CD4-positive, alpha-beta T cell treated with Interferon alpha-2 for 1 hour (primary cell): ENCODE measurements at places on chromosomes 5 and 9.
A peak's percentile ranks its signal among the peaks of the same experiment; 100 is the strongest.

GRCh38 chr9:136653323-136654079, 9.2 kb upstream of the EGFL7 start:
- DNase-seq: no peak

- no peak for DNase-seq
Observed at GRCh38 chr9:104090578-104090977, 3.5 kb upstream of the SMC2 start.

DNA sequence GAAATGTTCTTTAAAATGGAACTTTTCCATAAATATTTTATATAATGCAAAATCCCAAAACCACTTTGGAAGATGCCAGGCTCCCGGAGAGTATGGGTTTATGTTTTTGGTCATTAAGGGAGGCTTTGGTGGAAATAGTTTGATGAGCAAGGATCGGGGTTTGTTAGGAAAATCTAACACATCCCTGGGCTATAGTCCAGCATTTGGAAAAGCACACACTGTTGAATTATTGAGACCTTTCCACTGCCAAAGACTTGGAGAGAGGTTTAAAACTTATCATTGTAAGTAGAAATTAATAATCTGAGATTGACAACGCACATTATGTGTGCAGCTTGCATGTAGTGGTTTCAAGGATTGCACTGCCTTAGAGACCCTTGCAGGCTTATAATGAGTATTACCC, 156.3 kb downstream of the PARP8 start:
- no peak for DNase-seq

DNA sequence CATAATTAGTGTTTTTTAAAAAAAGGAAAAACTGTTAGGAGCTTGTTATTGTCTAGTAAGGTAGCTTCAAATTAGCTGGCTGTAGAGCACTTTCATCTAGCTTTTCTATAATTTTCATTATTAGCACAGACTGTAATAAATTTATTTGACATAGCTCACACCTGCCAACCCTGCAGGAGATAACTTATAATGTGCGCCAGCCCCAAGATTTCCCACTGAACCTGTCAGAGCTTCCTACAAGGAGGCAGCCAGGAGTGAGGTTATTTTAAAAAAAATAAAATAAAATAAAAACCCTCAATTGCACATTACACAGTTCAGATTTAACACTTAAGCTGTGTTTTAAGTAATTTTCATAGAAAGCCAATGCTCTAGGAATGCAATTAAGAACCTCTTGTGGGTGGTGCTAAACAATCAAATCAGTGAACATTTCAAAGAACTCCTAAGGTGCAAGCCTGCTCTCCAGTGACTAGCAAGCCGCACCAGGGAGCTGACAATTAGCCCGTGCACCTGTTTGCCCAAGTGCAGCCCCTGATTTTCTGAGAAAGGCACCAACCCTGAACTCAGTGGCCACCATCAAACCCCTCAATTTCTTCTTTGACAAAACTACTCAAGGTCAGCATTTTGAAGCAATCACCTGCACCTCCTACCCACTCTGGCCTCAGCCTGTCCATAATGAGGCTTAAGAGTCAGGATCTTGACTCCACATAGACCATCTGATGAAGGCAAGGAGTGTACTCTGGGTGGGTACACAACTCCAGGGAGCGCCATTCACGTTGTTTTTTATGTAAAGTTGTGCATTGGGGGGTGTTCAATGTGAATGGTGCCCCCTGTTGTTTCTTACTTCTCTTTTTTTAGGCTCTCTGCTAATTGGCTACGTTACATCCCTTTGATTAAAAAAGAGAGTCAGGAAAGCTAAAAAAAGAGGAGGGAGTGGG, 385.3 kb upstream of the WWC1 start:
- no peak for DNase-seq

DNA sequence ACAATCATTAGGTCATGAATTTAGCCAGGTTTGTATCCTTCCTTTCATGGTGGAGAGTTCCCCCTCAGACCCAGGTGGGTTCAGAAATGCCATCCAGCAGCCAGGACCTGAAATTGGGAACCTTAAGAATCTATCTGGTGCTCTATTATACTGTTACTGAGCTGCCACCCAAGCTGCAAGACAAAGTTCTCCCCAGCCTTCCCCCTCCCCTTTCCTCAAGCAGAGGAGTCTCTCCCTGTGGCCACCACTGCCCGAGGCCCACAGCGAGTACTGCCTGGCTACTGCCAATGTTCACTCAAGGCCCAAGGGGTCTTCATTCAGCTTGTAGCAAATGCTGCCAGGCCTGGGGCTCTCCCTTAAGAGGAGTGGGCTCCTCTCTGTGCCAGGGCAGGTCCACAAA, 133.8 kb downstream of the TMEM38B start:
- DNase-seq: no peak

GRCh38 chr9:134314039-134314949, 12.0 kb upstream of the RXRA start:
- no peak for DNase-seq

DNA sequence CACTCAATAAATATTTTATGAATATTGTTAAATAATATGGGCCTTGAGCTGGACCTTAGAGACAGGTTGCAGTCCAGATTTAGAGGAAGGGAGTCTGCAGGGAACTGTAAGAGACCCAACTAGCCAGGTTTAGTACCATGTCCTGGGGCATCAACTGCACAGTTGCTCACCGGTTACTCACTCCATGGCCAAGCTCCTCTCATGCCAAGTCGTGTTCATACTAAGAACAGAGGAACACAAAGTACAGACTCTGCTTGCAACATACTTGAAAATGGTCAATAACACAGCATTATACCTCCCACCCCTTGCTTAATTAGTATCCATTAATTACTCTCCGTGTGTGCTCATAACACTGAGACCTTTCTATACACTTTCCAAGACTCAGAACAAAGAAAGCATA, 317.6 kb upstream of the PIK3R1 start:
- no peak for DNase-seq

DNA sequence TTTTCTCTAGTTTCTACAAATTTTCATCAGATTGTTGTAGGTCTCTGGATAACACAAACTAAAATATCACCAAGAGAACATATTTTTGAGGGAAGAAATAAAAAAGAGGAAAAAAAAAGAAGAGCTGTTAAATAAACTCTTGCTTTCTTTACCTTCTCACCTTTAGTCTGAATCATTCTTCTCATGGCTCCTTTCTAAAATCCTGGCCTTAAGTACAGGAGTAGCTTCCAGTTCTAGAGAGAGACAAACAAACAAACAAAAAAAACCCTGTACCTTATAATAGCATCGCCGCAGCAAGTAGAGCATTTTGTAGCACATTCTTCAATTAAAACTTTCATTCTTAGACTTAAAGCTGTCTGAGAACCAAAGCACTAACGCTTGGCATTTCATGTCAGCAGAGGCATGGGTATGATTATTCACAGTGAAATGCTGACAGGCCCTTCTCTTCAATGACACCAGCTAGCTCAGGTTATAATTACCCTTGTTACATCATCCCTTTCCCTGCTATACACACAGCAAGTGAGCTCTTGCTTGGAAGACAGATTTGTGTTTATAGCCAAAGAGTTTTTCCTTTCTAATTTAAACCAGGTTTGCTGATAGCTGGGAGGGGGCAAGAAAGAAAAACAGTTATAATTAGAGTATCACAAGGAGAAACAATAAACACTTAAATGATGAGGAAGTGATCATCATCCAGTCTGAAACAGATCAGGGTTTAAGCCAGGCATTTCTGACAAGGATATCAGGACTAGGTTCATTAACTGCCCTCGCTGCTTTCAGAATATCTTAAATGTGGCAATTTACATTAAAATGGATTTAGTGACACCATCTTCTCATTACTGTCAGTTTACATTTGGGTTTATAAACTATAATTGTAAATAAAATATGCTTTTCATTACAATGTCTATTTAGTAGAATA, 510.9 kb upstream of the ZNF608 start:
- no peak for DNase-seq

GRCh38 chr9:136782452-136782851, 8.7 kb upstream of the TMEM141 start:
- DNase-seq: no peak

- no peak for DNase-seq
Observed at GRCh38 chr9:101465326-101465915, 29.8 kb upstream of the ALDOB start.

DNA sequence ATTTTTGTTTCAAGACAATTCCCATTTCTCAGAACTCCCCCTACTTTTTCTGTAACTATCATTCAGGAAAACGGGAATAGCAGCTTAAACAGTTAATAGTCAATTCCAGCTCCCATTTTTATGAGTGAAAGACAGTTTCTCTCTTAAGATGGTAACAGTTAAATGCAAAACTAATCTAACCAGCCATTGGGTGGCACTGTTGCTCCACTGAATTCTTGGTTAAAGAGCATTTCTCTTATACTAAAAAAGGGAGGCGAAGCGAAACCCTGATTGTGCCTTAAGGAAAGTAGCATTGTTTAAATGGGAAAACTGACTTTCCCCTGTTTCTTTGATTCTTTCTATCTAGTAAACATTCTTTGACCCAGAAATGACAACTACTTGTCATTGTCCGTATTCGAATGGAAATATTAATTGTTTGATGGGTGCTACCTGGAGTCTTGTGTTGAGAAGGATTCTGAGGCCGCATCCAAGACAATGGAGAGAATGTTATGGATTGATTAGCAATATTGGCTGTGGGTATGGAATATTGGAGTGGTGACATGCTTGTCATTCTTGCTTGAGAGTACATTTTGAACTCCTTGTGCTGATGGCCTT, 507.8 kb downstream of the MAT2B start:
- DNase-seq: peak; percentile 21

- no peak for DNase-seq
Observed at GRCh38 chr5:103360475-103360874, 101.9 kb downstream of the MACIR start.

DNA sequence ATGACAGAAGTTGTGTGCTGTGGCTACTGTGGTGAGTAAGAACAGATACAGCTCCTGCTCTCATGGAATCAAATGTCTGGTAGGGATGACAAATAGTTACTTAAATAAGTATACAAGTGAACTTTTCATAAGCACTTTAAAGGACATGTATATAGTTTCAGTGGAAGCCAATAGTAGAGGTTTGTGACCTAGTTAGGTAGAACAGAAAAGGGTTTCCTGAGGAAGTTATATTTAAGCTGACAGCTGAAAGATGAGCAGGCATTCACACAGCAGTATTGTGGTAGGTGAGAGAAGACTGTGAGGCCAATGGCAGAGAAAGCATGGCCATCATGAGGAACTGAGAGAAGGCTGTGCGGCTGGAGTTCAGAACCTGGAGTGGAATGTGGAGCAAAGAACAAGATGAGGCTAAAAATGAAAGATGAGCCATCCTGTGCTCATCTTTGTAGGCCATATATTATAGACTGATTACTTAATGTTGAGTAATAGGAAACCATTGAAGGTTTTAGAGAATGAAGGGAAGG, 15.4 kb downstream of the FAM174A start:
- DNase-seq: no peak

GRCh38 chr5:153881687-153882086, 157.0 kb downstream of the FAM114A2 start:
- no peak for DNase-seq

- DNase-seq: no peak
Observed at GRCh38 chr9:69056191-69056815, 20.8 kb downstream of the FXN start.

DNA sequence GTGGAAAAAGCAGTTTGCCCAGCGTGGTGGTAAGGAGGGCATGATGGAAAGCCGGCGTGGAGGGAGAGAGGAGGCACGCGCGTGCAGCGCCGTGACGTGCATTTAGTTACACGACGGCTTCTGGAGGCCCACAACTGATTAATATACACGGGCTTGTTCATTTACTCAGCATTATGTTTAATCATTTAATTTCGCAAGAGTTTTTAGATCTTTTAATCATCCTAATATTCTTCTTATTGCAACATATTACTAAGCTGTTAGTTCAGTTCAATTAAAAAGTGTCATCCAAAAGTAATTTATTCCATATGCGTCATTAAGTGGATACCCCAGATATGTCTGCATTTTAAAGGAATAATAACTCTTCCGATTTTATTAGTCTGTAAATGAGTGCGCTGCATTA, 220.5 kb downstream of the HSPA4 start:
- DNase-seq: no peak

DNA sequence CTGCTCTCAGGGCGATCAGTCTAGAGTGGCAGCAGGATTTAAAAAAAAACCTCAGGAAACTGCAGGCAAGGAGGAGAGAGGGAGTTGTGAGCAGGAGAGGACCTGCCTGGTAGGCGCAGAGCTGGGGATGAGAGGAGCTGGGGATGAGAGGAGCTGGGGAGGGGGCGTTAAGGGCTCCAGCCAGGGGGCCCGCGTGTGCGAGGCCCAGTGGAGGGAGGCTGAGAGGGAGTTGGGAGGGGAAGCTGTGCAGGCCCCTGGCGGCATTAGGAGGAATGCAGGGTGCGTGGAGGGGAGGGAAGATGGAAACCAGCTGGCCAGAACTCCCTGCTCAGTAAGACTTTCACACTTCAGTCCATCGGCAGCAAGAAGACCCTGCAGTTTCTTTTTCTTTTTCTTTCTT, 45.2 kb upstream of the HMCN2 start:
- no peak for DNase-seq

DNA sequence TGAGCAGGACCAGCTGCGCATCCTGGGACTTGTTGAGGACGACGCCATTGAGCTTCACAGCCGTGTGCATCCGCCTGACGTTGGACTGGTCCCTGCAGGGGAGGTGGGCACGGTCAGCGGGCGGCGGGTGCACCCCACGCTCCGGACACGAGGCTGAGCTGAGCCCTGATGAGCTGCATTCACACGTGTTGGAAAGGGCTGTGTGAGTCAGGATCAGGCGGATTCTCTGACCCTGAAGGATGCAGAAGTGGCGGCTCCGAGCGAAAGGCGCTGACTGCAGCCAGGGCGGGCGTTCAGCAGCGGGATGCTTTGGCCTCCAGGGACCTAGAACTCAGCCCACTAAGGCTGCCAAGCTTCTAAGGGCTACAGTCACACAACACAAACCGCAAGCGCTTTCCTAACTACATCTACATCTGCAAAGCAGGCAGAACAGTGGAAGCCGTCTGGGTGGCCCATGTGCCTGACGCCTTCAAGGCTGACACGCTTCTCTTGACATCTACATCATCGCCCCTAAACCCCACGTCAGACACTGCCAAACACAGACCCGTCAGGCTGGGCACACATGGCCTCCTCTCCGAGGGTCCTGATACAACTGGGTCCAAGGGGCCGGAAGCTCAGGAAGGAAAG, 44.9 kb downstream of the NKD2 start:
- no peak for DNase-seq

DNA sequence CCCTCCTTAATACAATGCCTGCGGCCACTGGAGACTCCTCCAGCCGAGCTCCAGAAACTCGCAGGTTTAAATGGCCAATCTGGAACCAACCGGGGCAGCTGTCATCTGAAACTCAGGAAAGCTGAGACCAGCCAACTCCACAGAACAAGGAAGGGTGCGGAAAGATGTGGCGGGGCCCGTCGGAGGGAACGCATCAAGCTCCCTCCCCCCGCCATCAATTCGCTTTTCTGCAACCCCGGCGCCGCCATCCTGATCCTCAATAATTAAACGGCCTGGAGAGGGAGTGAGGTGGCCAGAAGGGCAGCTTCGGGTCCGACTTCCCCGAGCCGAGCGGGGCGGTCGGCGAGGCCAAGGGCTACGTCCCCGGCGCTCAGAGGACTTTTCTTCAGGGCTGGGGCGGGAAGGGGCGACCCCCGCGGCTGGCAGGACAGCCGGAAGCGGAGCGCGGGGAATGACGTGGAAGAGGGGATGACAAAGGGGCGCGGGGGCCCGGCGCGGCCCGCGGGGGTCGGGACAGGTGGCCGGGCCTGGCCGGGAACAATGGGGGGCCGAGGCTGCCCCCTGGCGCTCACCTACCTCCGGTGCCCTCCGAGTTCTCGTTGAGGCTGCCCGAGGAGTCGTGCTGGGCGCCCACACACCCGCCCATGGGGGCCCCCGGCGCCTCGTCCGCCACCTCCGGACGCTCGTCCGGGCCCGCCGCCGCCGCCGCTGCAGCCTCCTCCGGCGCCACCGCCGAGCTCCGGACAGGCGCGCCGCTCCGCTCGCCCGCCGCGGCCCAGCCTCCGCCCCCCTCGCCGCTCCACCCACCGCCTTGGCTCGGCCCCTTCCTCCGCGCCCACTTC, at the start of gene UBTD2:
UBTD2 (minus strand) TSS at position 745 of the 842 bp plus-strand sequence; CDS start at position 646, 99 bp downstream.
- DNase-seq: peak; percentile 62
